ENCODE measurements at places on chromosomes 7 and 10. TPM values are rescaled to one million over a fixed set of nuclear protein-coding genes. Genes with fewer than 3 reads are reported as not detected.

INTS1 gene
- 87.5 TPM for total RNA-seq

GRID1 gene
- total RNA-seq: not detected

CLCN1 gene
- 0.10 TPM for total RNA-seq

C10orf120 gene
- total RNA-seq: not detected

HYAL4 gene
- total RNA-seq: not detected

SDK1 gene
- 0.03 TPM for total RNA-seq

MYL10 gene
- total RNA-seq: not detected

TMEM176A gene
- not detected for total RNA-seq

SFTPA1 gene
- total RNA-seq: not detected

DNA sequence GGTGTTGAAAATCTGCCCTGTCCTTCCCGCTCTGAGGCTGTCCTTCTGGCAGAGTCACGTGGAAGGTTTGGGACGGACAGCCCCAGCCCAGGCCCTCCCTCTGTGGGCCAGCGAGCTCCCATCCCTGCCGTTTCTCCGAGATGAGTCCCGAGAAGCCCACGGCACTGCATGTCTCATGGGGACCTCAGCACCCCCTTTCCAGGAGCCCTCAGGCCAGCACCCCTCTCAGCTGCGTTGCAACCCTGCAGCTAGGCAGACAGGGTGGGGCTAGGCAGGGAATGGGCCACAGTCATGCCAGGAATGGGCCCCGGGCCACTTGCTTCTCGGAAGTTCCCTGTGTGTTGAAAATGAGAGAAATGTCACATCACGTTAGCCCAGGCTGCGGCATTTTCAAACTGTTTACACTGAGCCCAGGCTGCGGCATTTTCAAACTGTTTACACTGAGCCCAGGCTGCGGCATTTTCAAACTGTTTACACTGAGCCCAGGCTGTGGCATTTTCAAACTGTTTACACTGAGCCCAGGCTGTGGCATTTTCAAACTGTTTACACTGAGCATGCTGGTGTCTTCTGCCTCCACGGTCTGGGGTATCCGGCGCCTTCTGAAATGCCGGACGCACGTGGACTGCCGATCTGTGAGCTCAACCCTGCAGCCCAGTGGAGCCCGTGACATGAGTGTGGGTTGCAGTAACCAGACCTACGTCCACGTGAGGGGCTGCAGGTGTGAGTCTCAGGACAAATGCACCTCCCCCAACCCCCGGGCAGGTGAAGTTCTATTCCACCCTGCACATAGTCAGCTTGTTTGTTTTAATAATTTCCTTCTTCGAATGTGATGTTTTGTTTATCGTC is 42.6 kb downstream of the FAM20C start:
- DNase-seq: no peak

DNA sequence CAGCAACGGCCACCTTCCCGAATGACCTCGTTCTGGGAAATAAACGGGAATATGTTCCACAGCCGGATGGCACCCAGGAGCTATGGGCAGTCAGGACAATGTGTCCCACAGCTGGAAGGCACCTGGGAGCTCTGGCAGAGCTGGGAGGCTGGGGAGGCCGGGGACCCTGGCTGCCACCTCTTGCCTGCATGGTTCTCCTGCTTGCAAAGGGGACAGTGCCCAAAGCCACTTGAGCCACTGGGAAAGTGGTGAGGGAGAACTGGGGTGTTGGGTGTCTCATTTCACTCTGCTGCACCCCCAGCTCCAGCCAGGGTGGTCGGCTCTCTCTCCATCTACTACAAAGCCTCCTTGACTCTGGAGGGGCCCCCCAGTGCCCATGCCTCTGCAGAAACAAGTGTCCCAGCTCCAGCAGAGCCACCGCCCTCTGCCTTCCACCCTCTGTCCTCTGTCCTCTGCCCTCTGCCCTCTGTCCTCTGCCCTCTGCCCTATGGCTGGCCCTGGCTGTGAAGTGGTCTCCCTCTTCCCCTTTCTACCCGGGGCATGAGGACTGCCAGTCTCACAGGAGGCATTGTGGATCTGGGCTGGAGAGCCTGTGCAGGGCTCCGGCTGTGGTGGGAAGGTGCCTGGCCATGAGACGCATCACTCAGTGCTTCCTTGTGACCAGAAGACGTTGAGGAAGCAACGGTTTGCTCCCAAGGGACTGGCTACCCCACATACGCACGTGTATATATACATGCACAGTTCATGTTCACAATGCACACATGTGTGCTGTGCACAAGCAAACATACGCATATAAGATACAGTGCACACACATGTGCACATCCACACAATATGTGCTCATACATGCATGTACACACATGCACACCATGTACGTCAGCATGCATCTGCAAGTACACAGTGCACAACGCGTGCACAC is 21.5 kb upstream of the INPP5A start:
- no peak for DNase-seq

GRCh38 chr10:4557469-4557868 is 268.5 kb upstream of the AKR1E2 start:
- no peak for DNase-seq

- no peak for DNase-seq
These were observed 918 bp downstream of the NET1 start for GRCh38 chr10:5413012-5413938.

- no peak for DNase-seq
These were observed 123.0 kb upstream of the SEC61G start for GRCh38 chr7:54881816-54882520.

GRCh38 chr10:62384057-62384446 is 9.9 kb downstream of the ZNF365 start:
- DNase-seq: peak; percentile 77

GRCh38 chr7:84013616-84014240 is 180.9 kb downstream of the SEMA3A start:
- no peak for DNase-seq

GRCh38 chr7:45451342-45452035 is 122.7 kb upstream of the ADCY1 start:
- DNase-seq: no peak

GRCh38 chr10:70544431-70545340 is 57.9 kb downstream of the PRF1 start:
- DNase-seq: no peak

DNA sequence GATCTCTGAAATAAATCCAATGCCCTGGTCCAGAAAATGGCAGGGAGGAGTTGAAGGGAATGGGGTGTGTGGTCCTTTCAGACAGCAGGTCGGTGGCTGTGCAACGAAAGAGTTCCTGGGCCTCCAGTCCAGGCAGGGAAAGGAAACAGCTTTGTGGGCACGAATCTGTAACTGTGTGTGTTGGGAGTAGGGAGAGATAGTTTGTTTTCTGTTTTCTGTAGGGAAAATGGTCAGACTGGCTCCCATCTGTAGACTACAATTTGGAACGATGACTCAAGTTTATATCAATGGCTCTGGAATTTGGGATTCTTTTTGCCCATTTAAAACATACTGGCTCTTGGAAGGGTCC is 2.6 kb upstream of the HOXA9 start:
- no peak for DNase-seq

GRCh38 chr10:60194421-60194820 is 195.3 kb downstream of the ANK3 start:
- no peak for DNase-seq

- no peak for DNase-seq
These were observed 3.3 kb downstream of the MAPK8 start for GRCh38 chr10:48309711-48310226.

Data from activated CD4-positive, alpha-beta memory T cell treated with anti-CD3 and anti-CD28 coated beads, Interleukin-2, amount 10 ng/mL, durations not matched to agents 7 days and 5 days (primary cell).